ENCODE measurements at places on chromosomes 1 and 21.

DNA sequence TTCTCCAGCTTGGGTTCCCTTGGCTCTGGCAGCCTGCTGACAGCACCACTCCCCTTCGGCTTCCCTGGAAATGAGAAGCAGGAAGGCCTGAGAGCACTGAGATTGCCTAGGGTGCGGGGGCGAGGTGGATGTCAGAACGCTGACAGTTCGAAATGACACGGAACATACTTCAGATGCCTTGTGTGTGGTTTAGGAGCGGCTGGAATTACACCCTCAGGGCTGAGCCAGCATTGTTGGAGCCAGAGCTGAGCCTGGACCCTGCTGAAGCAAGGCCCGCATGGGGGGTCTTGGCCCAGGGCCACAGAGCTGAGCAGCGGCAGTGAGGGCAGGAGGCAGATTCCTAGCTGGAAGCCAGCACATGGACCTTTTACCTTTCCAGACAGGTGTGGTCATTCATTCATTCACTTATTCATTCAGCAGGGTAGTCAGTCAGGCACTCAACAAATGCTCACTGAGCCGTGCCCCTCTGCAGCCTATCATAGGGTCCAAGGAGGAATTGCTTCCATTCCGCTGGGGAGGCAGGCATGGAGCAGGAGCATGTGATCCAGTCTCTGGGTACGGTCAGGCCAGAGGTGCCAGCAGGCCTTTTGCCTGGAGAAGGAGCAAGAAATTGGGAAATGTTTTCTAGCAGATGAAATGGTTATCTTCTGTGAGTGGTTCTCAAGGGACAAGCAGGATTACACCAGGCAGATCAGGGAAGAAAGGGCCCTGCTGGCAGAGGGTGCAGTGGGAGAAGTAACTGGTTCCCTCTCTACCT, 6.6 kb upstream of the FOXE3 start:
- DNase-seq = no peak

- DNase-seq = no peak
Observed at GRCh38 chr1:63368131-63368530, 704 bp downstream of the ALG6 start.

DNA sequence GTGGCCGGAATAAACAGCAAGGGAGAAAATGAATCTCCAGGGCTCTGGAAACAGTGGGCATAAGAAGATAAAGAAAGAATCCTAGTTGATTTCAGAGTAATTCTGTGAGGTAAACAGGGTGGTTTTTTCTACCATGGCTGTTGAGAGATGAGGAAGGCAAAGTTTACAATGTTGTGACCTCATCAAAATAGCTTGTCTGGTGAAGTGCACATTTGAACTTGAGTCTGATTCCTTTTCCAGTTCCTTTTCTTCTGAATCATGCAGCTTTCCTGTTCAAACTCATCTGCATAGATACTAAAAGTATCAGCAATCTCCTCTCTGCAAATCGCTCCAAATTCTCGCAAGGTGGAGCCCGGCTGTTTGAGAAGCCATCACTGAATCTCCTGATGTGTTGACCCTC, 161.7 kb downstream of the PLPP3 start:
- no peak for DNase-seq

DNA sequence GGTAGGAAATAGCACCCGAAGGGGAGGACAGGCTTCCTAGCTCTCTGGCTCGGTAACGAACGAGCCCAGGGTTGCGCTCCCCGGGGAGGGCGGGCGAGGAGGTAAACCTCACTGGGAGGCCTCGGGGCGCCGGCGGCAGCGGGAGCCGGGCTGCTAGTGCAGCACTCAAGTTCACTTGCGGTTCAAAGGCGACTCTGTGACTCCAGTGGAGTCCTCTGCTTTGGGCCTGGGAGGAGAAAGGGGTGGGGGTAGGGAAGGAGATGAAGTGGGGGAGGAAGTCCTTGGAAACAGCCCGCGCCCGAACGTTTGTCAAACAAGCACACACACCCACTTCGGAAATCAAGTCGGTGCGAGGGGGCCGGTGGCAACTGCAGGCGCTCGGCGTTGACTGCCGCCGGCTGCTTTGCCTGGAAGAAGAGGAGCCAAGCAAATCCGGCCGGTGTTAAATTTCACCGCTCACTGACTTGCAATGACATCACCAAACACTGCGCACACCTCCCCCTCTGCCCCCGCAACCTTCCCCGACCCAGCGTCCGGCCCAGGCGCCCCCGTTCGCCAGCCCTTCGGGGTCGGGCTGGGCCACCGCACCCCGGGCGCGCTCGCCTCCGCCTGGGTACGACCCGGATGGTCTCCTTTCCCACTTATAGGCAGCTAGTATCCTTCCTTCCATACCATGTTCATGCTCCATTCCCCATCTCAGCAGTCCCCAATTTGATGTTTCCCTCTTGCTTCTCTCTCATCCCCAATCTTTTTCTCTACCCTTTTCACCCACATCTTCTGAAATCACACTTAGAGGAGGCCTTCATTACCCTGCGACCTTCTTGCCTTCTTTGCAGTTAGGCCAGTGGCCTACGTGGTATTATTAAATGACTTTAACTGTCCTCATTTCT, at the start of gene COL24A1:
COL24A1 (minus strand) TSS at position 207 of the 890 bp plus-strand sequence. CDS start 376 bp downstream, outside the sequence.
- DNase-seq = no peak

DNA sequence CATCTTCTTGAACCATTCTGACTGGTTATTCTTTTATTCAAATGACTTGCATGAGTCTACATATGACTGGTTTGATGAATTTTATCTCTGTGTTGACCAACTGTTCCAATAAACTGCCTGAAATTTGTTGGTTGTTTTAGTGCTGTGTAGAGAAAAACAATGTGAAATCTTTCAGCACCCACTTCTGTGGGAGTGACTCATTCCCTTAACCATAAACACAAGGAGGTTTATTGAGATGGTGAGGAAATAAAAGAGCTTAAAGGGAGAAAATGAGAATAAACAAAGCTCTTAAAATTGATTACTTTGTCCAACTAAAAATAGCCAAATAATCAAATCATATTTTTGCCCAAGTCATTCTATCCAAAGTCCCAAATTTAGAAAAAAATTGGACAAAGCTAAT, 341.1 kb downstream of the TGFB2 start:
- DNase-seq = no peak

- no peak for DNase-seq
Observed at GRCh38 chr1:59742526-59742925, 72.2 kb upstream of the HOOK1 start.
